ENCODE measurements at places on chromosomes 12 and 14. TPM values are rescaled to one million over a fixed set of nuclear protein-coding genes. Genes with fewer than 3 reads are reported as not detected.

The KRT71 gene
- total RNA-seq, result not detected

The PPM1H gene
- not detected for total RNA-seq

The GYS2 gene
- total RNA-seq, result not detected

The C12orf50 gene
- total RNA-seq, result not detected

The NOVA1 gene
- 0.03 TPM for total RNA-seq

The KRT6A gene
- total RNA-seq, result 5,507 TPM

The HOXC13 gene
- total RNA-seq, result 4.9 TPM

The PLXNC1 gene
- total RNA-seq, result 0.18 TPM

The MYL2 gene
- not detected for total RNA-seq

The NELL2 gene
- total RNA-seq, result 0.07 TPM

Data from foreskin keratinocyte (primary cell).